Activated naive CD8-positive, alpha-beta T cell treated with anti-CD3 and anti-CD28 coated beads for 36 hours (primary cell): ENCODE measurements at places on chromosomes 13 and 19.

- no peak for DNase-seq
Measured at GRCh38 chr19:30602661-30603350, 230.6 kb downstream of the ZNF536 start.

DNA sequence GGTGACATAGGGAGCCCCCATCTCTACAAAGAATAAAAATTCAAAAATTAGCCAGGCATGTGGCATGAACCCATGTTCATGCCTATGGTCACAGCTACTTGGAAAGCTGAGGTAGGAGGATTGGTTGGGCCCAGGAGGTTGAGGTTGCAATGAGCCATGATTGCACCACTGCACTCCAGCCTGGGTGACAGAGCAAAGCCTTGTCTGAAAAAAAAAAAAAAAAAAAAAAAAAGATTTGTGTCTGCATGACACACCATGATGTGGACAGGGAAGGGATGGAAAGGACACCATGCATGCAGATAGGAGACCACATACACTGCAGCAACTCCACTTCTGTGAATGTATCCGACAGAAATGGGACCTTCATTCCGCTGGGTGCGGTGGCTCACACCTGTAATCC lies 34.0 kb upstream of the HOMER3 start:
- DNase-seq: no peak

DNA sequence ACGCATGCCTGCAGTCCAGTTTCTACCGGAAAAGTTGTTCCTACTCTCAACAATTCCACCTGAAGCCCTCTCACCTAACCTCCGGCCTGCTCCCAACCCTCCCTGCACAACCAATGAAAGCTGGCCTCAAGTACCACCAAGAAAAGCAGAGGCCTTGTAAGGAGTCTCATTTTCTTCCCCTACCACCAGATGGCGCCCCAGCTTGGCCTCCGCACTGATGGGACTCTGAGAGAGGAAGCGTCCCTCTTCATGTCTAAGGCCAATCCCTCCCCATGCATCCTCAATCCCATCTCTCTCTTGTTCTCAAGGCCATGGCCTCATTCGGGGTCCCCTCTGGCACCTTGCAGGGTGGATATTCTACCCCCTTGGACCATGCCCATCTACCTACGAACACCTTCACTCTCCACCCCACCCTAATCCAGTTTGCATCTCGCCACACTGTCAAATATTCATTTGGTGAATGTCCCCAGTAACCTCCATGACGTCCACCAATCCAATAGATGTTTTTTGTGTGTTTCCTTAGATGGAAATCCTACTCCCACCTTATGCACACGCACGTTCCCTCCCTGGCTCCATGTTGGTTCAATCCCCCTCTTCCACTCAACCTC lies 412.8 kb downstream of the ZNF536 start:
- DNase-seq: peak; percentile 43

GRCh38 chr13:46665248-46665632 lies 112.3 kb downstream of the LRCH1 start:
- no peak for DNase-seq

GRCh38 chr13:35643625-35644024 lies 167.1 kb upstream of the MAB21L1 start:
- no peak for DNase-seq

DNA sequence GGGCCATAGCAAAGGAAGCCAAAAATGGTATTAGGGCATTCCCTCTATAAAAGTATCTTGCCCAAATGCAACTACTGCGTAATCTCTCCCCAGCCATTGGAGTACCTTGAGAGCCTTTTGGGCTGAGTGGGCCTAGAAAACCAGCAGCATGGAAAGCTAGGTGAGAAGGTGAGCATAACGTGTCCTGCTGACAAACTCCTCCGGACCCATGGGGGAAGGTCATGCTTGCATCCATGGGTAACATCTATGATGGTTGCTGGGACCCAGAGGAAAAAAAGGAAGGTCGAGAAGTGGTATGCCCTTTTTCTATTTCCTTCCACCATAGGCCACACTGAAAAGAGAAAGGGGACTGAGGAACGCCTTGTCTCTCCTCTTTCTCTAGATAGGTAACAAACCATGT lies 57.4 kb downstream of the ZNF728 start:
- no peak for DNase-seq
